ENCODE measurements at places on chromosomes 3 and 15.

DNA sequence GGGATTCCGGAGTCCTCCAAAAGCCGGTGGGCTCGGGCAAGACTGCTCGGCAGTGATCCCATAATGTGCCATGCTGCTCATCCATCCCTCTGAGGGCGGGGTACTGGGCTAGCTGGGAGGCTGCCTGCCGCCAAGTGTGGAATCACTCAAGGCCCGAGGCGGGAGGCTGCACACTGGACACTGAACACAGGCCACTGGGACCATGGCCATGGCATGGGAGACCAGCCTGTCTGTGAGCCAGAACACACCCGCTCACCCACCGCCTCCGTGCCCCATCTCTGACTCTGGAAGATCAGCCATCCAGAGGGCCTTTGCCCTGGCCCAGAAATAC, 1.4 kb downstream of the C3orf22 start:
- no peak for DNase-seq

GRCh38 chr3:27138562-27138961, 230.6 kb downstream of the NEK10 start:
- DNase-seq = no peak

DNA sequence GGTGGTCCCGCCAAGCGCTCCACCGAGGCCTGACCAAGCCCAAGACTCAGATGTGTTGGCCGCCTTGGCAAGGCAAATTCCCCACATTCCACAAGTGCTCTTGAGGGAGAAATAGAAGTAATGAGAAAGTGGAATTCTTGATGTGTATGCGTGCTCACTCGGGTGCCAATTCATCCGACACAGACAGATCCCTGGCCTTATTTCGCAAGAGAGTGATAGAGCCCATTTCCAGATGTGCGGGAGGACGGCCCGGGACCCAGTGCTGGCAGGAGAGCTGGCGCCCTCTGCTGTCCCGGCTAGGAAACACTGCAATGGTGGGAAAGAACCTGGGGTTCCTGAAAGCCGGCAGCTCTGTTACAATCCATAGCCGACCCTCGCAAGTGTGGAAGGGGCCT, 76.0 kb downstream of the HMG20A start:
- DNase-seq = peak; percentile 12

DNA sequence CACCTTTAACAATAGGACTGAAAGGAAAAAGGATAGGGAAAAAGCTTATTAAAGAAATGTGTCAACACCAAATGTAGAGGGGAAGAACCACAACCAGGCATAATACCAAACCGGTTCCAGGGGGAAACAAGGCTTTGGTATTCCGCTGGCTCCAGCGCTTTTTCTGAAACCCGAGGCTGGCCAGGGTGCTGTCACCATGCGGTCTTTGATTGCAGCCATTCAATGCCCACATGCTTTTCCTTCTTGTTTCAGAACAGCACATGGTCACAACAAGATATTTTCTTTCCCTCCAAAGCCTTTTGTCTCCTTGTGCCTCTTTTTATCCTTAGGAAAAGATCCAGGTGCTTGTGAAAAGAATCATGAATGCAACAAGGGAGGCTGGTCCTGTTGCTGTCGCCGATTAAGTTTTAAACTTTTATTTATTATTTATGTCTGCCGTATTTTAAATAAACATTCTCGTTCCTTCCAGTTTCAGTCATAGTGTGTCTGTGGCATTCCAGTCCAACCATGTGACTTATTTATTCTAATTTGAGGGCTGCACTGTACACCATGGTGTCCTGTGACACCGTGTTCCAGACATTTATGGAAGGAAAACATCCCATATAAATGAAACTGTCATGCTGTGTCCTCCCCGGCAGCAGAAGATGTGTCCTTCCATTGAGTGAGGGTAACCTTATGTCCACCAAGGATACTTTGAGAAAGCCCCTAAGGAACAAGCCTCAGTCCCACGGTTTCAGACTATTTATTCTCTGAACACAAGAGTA, 41.1 kb downstream of the CCK start:
- no peak for DNase-seq

DNA sequence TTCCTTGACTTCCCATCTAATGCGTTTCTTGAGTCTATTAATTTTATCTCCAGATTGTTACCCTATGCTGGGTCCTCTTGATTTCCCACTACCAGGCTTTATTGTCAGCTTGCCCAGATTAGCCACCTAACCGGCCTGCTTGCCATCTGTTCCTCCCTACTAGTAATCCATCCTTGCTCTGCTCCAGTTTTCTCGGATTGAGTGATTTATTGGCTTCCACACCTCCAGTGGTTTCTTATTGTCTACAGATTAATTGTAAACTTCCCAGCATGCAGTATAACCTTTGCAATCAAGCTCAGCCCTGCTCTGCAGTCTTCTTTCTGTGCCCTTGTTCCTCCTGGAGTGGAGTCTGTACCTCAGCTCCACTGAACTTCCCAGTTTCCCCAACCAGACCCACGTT, 63.4 kb downstream of the ARHGEF26 start:
- no peak for DNase-seq

GRCh38 chr3:72447059-72447946, 400.9 kb downstream of the SHQ1 start:
- DNase-seq = peak; percentile 38

- no peak for DNase-seq
Observed at GRCh38 chr3:183958226-183958625, 59.5 kb downstream of the ABCC5 start.

DNA sequence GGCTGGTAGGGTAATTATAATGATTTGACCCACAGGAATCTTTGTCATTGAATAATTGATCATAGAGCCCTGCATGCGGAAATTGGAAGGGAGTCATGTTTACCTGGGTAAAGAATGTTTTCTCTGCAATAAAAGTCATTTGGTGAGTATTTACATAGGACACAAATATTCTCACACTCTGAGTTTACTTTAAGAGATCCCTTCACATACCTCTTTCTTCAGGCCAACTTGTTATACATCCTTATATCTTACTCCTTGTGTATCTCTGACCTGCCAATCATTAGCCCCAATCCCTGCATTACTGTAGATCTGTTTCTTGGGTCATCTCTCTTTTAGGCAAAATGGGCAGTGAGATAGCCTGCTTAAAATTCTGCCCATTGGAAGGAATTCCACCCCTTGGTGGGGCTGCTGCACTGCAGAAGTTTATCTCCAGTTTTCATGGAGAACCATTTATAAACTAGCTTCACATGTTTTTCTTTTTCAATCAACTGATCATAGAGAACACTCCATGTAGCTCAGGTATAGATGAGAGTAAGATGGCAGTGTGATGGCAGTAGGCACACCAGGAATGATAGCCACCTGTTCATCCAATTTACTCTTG, 46.2 kb downstream of the ILDR1 start:
- no peak for DNase-seq

- DNase-seq = no peak
Observed at GRCh38 chr3:173785004-173785403, 387.5 kb downstream of the NLGN1 start.

GRCh38 chr3:40911264-40911663, 288.0 kb upstream of the CTNNB1 start:
- DNase-seq = no peak

- no peak for DNase-seq
Observed at GRCh38 chr15:80512726-80513660, 108.8 kb downstream of the ARNT2 start.

- no peak for DNase-seq
Observed at GRCh38 chr3:34001022-34001421, 202.6 kb downstream of the PDCD6IP start.

GRCh38 chr15:57251308-57251707, 125.0 kb upstream of the CGNL1 start:
- DNase-seq = no peak
